GM12864 (cell line): ENCODE measurements at places on chromosomes 11 and 22.
A peak's percentile ranks its signal among the peaks of the same experiment; 100 is the strongest.

DNA sequence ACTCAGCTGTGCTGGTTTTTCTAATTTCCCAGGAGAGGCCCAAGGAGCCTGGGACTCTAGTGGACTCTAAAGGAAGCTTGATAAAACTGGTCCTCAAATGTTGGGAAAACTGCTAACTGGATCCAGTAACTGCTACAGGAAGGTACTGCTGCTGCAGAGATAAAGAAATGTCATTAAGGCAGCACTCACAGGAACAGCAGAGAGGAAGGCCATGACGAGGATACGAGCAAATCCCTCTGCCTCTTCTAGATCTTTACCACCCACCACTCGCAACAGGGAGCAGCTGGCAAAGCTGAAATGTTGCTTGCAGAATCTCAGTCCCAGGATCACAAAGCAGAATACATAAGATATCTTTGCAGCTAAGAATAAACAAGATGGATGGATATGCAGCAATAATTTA lies 23.5 kb downstream of the TTC28 start:
- DNase-seq, result no peak

DNA sequence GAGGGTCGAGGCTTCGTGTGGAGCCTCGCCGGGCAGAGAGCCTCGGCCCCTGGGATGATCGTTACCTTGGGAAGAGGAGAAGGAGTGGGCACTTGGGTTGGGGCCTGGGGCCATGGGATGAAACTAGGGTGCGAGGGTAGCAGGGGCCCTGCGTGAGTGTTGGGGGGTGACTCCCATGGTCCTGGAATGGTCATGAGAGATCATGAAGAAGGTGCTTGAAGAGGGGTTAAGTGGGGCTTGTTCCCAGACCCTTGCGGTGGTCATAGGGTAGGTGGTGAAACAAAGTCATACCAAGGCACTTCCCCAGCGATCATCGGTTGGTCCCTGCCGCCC lies 284 bp downstream of the CCS start:
- no peak for DNase-seq

- no peak for DNase-seq
Observed at GRCh38 chr22:24752088-24752623, 22.4 kb downstream of the PIWIL3 start.

DNA sequence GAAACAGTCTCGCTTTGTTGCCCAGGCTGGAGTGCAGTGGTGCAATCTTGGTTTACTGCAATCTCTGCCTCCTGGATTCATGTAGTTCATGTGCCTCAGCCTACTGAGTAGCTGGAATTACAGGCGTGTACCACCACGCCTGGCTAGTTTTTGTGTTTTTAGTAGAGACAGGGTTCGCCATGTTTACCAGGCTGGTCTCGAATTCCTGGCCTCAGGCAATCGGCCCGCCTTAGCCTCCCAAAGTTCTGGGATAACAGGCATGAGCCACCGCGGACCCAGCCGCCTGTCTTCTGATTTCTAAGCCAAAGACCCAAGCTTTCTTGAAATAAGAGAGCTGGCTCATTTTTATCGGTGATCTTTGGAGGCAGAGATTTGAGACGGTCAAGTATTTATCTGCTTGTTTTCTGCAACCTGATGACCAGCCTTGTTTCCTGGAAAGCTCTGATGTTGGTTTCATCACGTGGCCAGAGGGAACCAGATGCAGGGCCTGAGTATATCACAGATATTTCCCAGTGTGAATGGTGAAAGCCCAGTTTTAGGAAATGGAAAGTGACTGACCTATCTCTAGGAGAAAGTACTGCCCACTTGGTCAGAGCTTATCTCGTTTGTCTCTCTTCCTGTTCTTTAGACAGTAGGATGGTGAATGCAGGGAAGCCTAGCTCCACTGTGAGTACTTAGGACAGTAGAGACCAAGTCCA lies 5.7 kb upstream of the SIDT2 start:
- no peak for DNase-seq

GRCh38 chr11:116990061-116990473 lies 108.2 kb downstream of the SIK3 start:
- no peak for DNase-seq

DNA sequence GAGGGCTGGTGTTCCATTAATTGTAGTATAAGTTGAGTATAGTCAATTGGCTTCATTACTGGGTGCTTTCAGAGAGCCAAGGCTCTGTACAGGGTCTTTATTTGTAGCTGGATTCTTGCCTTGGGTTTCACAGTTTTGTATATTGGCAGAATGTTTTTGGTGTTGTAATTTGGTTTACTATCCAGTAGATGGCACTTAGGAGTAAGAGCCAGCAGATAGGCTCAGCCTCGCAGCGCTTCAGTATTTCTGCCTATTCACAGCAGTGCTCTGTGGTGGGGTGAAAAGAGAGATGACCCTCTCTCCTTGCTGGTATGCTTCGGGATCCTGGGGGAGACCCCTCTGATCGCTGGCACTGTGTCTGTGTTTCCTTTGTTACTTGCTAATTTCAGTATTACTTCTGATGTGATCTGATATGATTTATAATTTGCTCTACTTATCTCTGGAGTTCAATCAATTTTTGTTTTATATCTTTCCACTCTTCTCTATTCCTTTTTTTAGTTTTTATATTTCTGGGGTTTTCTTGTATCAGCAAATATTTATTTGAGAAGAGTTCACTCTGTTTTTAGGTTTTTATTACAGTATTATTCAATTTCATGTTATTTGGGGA lies 52.2 kb downstream of the ANO5 start:
- DNase-seq, result peak; percentile 8

DNA sequence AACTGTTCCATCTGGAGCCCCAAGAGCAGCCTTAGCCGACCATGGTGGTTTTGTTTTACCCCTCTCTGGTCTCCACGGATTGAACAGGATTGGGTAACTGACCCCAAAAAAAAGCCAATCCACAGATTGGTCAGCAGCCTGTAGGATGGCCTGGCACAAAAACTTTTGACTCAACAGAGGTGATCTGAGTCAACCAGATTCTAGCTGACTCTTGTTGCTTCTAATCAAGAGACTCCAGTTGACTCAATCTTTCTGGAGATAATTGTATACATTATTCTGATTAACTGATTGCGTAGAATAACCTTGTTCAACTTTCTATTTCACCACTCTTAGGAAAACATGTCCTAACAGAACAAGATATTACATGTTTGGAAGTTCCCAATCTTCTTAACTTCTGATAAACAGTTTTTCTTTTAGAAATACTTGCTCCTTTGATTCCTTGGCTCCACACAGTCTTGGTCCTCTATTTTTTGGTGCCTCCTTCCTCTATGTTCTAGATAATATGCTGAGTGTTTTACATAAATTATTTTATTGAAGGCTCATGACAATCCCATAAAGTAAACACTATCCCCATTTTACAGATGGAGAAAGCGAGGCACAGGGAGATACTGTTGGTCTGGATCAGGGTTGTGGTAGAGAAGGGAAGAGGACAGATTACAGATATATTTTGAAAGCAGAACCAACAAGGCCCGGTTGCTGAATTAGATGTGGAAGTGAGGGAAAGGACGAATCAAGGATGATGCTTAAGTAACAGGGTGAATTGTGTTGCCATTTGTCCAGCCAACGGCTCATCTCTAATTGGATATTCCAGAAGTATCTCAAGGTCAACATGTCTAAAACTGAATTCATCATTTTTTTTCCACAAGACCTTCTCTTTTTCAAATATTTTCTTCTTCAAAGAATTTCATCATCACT lies 11.5 kb upstream of the ZC3H12C start:
- no peak for DNase-seq

- DNase-seq, result no peak
Observed at GRCh38 chr22:39666926-39667325, 96.4 kb downstream of the CACNA1I start.
